Activated naive CD4-positive, alpha-beta T cell (primary cell): ENCODE measurements at places on chromosomes 1 and 21.
A peak's percentile ranks its signal among the peaks of the same experiment; 100 is the strongest.

- no peak for DNase-seq
These were observed 59.6 kb downstream of the RPS6KC1 start for GRCh38 chr1:213110349-213111300.

DNA sequence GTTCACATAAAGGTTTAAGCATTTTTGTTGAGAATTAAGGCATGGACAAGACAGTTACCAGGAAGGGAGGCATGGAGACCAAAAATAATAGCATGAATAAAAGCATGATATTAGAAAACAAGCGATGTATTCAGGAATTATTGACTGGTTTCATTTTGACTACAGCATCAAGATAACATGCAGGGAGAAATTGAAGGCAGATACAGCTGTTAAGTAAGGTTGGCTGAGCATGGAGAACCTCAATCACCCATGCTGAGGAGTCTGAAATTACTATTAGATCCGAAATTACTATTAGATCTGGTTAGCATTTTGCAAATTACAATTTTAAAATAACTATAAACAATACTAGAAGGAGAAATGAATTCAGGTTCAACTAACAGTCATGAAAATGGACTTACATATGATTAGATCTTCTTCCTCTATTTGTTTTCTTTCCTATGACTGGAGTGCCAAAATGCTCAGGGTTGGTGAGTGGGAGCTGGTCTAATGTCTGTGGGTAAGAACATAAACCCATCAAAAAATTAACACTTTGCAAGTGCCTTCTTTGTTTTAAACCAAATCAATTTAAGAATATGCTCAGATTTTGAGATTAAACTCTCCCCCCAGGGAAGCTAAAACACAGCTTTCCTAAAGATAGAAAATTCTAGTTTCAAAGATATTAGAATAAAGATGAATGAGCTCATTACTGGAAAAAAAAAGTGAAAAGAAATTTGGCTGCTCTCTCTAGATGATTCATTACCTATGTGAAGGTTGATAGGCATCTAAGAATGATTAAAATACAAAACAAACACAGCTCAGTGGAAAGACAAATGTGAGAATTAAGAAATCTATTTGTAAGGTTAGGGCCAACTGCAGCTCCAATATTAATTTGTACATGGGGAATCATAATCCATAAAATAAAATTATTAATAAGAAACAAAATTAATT is 81.7 kb downstream of the ARID4B start:
- DNase-seq = no peak

DNA sequence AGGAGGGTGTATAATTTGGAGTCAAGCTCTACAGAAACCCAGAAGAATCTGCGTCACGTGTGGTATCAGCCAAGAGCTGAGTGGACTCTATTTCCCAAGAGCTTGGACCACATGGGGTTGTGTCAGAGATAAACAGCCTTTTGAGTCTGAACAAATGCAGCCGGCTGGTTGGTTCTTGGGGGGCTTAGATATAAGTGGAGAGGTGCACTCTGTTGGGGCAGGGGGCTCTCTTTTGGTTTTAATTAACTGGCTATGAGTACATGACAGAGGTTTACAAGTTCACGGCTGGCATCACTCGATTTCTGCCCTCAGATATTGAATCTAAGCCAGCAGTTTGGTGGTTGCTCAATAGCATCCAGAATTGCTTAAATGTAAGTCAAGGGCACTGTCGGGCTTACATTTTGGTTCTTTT is 501 bp upstream of the MRAP start:
- no peak for DNase-seq

- no peak for DNase-seq
These were observed 625.9 kb upstream of the PKN2 start for GRCh38 chr1:88058205-88058604.

DNA sequence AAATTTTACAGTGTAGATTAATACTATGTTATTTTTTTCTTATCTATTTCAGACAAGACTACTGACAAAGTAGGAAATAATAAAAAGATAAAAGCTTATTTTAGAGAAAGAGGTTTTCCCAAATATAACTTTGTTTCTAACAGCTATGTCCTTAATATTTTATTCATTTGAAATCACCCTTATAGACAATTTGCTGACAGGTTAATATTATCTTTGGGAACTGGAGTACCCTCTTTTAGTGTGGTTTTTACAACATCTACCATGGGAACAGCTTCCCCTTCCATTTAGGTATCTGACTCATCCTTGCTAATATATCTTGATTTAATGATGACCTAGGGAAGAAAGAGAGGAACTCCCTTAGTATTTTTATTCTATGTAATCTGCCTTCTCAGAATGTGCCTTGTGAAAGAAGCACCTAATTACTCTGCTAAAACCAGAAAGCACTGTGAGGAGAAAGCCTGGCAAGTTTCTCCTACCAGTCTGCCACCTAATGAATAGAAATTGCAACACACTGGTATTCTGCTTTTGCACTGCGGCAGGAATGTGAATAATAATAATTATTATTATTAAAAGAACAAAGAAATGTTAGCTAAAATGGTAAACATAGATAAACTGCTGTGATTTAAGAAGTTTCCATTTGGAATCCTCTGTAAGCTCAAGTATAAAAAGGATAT is 192.8 kb downstream of the PDE4B start:
- no peak for DNase-seq

- no peak for DNase-seq
These were observed 26.4 kb downstream of the CHI3L2 start for GRCh38 chr1:111253876-111254275.

GRCh38 chr1:191888996-191889622 is 269.2 kb upstream of the RGS18 start:
- DNase-seq = no peak

- no peak for DNase-seq
These were observed 23.6 kb upstream of the DNM3 start for GRCh38 chr1:171817511-171818265.

DNA sequence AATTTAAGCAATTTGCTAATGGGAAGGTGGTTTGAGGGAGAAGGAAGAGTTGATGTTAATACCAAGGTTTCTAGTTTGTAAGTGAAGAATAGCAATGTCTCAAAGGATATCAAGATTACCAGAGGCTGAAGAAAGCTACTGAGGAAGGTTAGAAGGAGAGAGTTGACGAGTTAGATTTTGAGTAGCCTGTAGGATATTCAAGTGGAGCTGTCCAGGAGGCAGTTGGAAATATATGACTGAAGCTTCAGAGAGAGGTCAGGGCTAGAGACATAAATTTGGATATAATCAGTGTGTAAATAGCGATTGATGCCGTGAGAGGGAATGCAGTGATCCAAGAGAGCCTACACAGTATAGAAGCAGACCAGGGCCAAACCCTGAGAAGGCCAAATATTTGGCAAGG is 48.4 kb downstream of the PBX1 start:
- no peak for DNase-seq

DNA sequence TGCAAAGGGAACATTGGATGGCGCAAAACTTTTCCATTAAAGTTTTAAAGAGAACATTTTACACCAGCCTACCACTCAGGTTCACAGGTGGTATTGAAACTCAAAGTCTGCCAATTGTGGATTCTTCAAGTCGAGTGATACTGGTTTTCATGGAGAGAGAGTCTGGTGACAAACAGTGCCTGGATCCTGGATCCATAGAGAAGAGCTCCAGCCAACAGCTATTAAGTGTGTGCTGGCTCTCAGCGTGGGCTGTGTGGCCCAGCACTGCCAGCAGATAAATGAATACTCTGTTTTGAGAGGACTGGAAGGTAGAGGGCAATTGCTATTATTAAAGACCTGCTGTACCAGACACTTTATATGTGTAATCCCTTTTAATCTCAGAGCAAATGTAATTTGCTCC is 118.9 kb upstream of the SYT6 start:
- no peak for DNase-seq

DNA sequence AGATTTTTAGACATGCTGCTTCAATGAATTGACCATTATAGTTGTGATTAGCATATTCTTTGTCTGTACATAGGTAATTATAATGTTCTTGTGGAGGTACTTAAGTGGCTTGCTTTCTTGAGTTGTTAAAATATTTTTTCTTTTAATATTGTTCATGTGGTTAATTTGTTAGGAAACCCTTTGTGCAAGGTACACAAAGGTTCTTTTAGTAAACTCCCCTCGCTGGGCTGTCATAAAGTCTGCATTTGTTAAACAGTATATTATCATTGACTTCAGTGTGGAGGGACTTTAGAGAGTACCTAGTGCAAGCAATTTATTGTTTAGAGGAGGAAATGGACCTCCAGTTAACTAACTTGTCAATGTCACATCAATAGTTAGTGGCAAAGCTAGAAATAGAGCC is 52.5 kb downstream of the DISP1 start:
- no peak for DNase-seq

DNA sequence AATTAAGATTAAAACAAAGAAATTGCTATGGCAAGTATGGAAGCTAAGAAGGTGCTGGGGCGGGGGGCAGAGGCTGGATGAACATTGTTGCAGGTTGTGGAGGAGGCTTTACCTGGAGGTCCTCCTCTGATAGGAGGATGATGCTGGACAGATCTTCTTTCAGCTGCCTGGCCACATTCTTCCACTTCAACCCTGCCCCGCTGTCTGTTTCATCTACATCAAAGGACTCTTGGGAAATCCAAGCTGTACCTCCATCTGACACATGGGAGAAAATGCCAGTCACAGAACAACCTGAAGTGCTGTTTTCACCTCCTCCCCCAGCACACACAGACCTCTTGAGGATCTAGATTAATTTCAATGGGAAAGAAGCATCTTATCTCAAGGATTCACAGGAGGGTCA is 5.3 kb downstream of the DFFA start:
- DNase-seq = no peak

DNA sequence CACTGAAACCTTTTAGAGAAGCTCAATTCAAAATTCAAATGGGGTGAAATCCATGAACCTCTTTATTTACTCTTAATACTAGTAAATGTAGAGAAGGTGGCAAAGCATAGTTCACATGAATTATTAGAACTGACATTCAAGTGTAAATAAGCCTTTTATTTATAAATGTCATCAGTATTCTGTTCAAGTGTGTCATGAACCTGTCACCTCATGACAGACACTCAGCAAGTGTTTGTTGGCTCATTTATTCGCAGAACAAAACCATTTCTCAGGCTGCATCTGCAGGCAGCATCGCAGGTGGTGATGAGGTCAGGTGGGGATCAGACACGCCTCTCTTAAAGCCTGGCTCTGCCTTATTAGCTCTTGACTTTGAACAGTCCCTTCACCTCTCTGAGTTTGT is 116.6 kb downstream of the SETD4 start:
- no peak for DNase-seq

- no peak for DNase-seq
These were observed 11.2 kb downstream of the PLA2G2F start for GRCh38 chr1:20150326-20150705.

GRCh38 chr1:11645670-11646265 is 8.5 kb downstream of the FBXO2 start:
- peak; percentile 75 for DNase-seq

DNA sequence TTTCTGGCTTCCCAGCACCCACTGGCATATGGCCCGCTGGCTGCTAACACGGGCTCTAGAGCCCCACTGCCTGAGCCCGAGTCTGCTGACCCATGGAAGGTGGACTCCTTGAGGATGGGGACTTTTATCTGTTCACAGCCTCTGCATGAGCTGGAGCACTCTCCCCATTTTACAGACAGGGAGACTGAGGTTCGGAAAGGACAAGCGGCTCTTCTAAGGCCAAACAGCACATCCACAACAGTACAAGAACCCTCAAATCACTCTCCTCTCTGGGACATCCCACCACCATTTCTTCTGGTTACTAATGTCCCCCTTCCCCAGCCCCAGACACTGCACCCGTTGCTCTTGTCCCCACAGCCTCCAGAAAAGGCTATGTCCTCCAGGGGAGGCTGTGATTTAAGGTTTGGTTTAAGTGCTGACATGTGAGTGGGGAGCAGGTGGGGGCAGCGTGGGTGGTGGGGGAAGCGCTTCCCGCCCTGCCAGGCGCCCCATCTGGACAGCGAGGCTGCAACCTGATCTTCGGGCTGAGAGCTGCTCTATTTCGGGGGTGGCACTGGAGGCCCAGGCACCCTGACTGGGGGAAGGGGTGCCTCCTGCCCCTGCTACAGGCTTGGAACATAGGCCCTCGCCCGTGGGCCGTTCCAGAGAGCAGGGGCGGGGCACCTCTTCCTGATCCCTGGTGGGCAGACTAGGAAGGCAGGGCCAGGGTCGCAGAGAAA is 104.8 kb upstream of the WNT4 start:
- DNase-seq = no peak

- no peak for DNase-seq
These were observed 160.8 kb upstream of the SGIP1 start for GRCh38 chr1:66373157-66373591.

GRCh38 chr21:26118938-26119540 is 51.5 kb downstream of the APP start:
- no peak for DNase-seq

DNA sequence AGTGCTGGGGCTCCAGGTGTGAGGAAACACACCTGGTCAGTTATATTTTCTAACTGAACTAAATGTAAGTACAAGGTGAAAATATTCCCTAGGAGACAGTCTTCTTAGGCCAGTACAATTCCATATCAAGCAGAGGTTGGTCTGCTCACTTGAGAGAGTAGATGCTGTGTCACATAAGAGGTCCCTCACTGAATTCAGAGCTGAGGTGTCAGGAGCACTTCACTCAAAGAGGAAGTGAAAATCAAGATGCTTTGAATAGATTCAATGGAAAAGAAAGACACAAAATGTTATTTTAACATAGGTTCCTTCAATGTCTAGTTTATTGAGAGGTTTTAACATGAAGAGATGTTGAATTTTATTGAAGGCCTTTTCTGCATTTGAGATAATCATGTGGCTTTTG is 4.3 kb upstream of the FCRL3 start:
- DNase-seq = no peak

DNA sequence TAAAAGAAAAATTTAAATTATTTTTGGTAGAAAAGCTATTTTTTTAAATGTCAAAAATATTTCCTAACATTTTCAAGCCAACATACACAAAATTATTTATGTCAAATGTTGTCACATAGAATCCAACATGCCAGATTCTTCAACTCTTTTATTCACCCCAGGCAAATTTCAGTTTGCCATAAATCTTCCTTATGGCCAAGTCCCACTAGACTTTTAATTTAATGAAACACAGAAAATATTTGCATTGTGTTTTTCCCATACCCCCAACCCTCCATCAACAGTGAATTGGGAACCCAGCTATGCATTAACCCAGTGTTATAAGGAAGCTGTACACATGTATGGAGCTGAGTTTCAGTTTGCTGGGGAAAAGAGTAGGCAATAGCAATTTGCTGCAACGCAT is 41.4 kb downstream of the DUSP10 start:
- DNase-seq = no peak

DNA sequence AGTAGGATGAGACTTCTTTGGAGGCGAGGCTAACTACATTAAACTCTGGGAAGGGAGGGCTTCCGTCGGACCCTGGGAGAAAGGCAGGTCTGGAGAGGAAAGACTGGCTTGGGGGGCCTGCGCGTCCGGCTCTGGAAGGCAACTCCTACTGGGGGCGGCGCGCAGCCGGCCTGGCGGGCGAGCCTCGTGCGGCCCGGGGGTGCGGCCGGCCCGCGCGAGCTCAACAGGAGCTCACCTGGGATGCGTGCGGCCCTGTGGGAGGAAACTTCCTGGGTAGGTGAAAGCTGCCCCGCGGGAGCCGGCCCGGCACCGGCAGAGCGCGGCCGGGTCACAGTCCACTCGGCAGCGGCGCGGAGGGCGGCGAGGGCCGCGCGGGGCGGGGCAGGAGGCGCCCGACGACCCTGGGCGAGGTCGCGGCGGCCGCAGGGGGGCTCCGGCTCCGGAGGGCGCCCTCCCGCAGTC is 449 bp downstream of the EPS15 start:
- DNase-seq = peak; percentile 13
